ENCODE measurements at places on chromosomes 1 and 21.
A peak's percentile ranks its signal among the peaks of the same experiment; 100 is the strongest.

- DNase-seq, result no peak
Observed at GRCh38 chr1:186620566-186621350, 59.5 kb downstream of the PTGS2 start.

DNA sequence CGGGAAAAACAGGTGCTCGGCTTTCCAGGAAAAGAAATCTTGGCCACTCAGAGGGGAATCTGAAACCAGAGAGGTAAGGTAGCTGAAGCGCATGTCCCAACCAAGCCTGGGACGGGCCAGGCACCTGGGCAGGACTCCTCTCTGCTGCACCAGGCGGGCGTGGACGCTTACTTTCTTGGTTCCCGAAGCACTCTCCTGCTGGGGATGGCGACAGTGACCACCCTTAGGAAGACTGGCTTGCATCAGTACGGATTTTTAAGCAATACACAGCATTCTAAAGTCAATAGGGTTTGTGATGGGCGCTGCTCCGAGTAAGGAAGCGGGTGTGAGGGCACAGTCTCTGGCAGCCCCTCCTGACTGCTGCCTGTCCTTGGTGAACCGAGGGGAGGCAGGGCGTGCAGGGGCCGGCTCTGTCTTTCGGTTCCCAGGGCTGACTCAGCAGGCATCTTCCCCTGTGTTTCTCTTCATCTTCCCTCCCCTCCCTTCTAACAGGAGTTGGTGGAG is 74.9 kb upstream of the ANGPTL1 start:
- no peak for DNase-seq

DNA sequence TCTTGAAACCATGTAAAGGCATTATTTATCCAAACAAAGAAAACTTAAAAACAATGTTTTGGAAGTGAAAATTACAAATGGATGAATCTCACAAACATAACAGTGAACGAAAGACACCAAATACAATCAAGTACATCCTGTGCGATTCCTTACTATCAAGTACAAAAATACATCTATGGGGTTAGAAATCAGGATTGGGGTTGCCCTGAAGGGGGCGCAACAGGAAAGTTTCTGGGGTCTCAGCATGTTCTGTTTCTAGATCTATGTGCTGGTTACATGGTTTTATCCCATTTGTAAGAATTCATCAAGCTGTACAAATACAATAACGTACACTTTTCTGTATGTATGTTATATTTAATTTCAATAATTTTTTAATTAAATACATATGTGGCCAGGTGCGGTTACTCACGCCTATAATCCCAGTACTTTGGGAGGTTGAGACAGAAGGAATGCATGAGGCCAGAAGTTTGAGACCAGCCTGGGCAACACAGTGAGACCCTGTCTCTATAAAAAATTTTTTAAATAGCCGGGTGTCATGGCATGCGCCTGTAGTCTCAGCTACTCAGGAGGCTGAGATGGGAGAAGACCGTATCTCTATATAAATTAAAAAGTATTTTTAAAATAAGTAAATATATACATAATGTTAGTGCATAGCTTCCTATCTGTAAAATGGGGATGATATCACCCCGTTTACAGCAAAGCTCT is 121.5 kb upstream of the SOD1 start:
- no peak for DNase-seq

DNA sequence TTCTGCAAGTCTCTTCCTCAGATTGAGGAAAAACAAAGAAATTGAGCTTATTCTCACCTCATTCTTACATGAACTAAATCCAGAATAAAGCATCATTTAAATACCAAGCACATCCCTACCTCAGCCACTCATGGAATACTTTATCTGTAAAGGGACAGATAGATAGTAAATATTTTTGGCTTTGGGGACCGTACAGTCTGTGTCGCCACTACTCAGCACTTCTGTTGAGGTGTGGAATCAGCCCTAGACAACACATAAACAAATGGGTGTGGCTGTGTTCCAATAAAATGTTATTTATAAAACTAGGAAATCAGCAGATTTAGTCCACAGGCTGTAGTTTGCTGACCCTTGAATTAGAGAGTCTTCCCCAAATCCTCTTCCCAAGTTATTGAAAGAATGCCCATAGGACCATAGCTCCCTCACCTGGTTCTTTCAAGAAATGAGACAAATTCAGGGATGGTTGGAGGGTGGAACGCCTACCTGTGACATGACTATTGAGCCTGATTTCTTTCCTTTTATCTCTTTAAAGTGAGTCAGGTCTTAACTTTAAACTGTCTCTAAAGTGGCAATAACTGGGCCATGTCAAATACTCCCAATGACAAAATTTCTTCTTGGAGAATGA is 878.5 kb downstream of the USP25 start:
- DNase-seq, result no peak

- DNase-seq, result no peak
Observed at GRCh38 chr21:34913811-34914210, 135.3 kb downstream of the RUNX1 start.

- peak; percentile 38 for DNase-seq
Observed at GRCh38 chr1:243623841-243624240, 226.2 kb downstream of the AKT3 start.

- peak; percentile 26 for DNase-seq
Observed at GRCh38 chr1:194734970-194735369, 1548.6 kb upstream of the B3GALT2 start.

GRCh38 chr1:61301824-61302657 is 219.7 kb downstream of the NFIA start:
- no peak for DNase-seq

DNA sequence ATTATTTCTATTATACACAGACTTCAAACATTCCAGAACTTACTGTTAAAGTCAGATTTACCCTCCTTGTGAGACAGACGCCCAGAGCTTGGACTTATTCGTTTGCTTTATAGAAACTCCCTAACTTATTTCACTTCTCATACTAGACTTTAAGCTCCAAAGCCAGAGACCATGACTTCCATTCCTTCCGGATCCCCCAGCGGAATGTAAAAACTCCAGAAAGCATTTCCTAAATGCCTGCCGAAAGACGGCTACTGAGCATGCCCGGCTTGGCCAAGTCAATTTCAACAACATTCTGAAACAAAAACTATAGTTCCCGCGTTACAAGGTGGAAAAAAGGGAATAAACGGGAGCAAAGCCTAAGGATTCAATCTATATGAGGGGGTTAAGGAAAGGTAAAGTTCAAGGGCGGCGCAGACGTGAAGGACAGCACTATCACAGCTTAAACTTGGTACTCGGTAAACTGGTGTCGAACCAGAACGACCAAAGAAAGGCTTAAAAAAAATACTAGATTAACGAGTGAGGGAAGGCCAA is 1.1 kb downstream of the USP48 start:
- DNase-seq, result peak; percentile 69

DNA sequence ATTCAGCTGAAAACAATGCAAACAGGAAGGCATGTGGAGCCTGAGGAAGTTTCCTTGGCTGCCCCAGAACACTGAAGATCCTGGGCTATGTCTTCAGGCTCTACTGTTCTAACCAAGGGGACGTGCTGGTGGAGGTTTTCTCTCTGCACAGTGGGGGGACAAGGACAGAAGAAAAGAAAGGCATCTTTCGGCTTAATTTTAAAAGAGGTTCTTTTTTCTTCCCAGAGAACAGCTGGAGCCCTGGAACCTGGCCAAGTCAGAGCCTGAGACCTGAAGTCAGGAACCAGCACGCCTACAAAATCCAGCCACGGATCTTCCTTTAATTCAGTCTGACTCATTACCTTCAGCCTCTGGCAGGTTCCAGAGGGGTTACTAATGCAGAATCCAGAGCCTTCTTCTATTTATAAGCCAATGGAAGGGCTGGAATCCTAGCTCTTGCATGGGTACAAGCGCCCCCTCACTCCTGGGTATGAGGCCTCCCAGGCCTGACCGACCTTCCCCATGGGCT is 19.8 kb downstream of the CTNNBIP1 start:
- peak; percentile 57 for DNase-seq

- DNase-seq, result peak; percentile 38
Observed at GRCh38 chr1:20376880-20377494, 86.3 kb downstream of the VWA5B1 start.

GRCh38 chr1:103387898-103388297 is 137.6 kb upstream of the RNPC3 start:
- DNase-seq, result no peak

DNA sequence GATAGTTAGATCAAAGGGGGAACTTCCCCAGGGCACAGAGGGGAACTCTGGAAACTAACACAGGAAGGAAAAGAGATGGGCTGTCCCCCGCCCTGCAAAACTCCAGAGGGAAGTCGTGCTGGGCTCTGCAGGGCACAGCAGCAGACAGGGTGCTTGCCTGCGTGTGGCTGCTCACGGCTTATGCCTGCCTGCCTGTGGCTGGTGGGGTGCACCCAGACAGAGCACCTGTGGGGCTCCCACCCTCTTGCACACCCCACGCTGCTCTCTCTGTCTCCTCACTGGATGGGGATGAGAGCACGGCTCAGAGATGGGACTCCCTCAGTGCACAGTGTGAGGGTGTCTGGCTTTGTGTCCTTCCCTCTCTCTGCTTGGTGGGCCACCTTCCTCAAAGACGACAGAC is 13.5 kb upstream of the ETV3L start:
- DNase-seq, result no peak

DNA sequence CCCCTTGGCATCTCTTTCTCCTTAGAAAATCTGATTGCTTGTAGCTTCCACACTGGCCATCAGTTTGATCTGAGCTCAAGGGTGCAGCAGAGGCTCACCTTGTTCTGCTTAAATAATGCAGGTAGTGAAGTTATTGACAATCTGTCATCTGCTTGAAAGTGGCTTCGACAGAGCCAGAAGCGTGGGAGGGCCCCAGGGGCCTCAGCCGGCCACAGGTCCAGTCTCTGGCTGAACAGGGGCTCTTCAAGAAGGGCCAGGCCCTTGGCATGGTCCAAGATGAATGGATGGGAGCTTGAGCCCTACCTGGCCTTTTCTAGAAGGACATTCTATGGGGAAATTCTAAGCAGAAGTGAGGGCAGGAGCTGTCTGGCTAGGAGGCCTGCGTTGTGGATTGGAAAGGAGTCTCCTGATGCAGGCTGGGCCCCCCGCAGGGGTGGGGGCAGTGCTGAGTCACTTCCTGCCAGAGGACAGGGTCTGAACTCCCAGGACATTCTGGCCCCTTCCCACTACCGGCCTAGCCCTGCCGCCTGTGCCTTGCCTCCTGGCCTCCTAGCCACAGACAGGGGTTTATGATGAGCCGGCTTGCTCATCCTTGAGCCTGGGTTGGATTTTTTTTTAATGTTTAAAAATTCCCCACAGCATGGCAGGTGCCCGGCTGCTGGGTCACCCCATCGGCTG is 162.3 kb upstream of the VAMP3 start:
- no peak for DNase-seq

DNA sequence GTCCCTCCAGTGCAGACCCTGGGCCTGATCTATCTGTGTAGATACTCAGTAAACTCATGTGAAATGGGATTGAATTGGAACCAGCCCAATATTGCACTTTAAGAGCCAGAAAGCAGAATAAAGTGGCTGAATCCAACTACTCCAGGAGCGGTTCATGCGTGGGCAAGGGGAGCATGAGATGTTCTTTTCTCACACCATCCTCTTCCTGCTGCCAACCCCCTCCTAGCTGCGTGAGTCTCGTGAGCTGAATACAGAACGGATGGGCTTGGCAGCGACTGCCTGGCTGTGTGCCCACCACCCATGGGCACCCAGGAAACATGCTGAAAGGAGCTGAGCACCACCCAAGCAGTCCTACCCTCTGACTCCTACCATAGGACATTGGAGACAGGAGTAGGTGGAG is 128.3 kb downstream of the ELAVL4 start:
- no peak for DNase-seq

GRCh38 chr1:165187031-165188009 is 169.2 kb downstream of the LMX1A start:
- no peak for DNase-seq

DNA sequence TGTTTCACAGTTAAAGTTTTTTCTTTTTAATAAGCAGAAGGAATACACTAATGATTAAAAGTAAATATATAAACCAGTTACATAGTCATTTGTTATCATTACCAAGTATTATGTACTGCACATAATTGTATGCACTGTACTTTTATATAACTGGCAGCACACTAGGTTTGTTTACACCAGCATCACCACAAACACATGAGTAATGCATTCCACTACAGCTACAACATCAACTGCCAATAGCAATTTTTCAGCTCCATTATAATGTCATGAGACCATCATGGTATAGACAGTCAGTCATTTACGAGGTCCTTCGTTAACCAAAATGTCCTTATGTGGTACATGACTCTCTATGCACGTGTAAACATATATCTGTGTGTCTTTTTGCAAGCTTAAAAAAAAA is 35.2 kb downstream of the SCYL3 start:
- DNase-seq, result peak; percentile 20

GRCh38 chr1:208047476-208047934 is 136.6 kb upstream of the CD34 start:
- DNase-seq, result no peak

DNA sequence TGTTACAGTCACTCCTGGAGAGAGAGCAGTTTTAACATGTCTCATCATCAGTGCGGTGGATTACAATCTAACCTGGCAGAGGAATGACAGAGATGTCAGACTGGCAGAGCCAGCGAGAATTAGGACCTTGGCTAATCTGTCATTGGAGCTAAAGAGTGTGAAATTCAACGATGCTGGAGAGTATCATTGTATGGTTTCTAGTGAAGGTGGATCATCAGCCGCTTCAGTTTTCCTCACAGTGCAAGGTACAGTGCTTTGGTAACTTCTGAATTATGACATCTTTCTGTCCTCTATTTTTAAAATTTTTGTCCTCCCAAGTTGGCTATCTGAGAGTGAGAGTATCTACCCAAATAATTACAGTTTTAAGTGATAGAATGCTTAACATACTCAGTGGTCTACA is 199.4 kb downstream of the HMCN1 start:
- no peak for DNase-seq

DNA sequence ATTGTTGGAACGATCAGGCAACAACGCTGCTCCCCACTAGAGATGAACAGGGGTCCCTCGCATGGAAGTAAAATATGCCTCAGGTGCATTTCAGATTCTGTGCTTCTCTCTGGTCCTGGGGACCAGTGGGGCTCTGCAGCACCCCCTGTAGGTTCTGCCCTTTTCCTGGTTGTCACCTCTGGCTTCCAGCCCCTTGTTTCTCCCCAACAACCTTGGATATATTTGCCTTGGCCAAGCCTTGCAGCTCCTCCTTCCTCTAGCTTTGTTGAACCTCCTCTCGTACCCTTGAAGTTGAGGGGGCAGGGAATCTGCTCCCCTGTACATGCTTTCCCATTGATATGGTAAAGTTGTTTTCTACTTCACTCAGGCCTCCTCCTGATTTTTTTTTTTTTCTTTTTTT is 5.4 kb upstream of the RGSL1 start:
- no peak for DNase-seq

DNA sequence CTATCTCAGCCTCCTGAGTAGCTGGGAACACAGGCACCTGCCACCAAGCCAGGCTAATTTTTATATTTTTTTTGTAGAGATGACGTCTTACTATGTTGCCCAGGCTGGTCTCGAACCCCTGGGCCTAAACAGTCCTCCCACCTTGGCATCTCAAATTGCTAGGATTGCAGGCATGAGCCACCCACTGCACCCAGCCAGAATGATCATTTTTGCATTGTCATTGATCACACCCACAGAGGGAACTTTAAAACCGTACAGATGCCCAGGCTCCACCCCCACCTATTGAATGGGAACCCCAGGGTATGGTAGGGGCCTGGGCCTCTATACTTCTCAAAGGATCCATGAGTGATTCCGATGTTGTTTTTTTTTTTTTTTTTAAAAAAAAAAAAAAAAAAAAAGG is 36.7 kb downstream of the ETNK2 start:
- DNase-seq, result no peak
